Vagina (tissue), 2 donors: ENCODE measurements at places on chromosomes 4 and X.

DNA sequence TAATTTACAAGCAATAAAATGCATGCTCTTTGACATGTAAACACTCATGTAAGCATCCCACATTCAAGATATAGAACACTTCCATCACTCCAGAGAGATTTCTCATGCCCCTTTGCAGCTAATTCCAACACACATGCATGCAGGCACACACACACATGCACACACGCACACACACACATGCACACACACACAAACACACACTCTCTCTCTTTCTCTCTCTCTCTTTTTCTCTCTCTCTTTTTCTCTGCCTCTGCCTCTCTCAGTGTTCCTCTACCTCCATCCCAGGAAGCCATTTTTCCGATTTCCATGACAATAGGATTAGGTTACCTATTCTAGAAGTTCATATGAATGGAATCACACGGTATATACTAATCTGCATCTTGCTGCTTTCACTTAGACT is 11.9 kb upstream of the SOD3 start:
- no peak for DNase-seq

DNA sequence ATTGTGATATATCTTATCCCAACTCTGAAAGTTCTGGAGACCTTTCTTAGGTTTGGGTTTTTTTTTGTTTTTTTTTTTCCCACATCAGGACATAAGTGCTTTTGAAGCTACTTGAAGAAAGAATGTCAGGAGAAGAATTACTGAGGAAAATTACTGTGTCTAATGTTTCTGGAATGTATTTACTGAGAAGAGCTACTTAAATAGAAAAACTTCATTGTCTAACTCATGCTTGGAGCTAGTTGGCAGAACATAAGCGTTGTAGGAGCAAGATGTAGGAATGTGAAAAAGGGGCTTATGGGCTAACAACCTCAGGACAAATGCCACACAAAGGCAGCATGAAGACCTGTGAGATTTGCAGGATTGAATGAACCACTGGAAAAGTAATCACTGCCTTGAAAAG is 166.6 kb upstream of the GLRA2 start:
- no peak for DNase-seq

GRCh38 chr4:185916231-185916630 is 104.2 kb upstream of the SORBS2 start:
- no peak for DNase-seq

DNA sequence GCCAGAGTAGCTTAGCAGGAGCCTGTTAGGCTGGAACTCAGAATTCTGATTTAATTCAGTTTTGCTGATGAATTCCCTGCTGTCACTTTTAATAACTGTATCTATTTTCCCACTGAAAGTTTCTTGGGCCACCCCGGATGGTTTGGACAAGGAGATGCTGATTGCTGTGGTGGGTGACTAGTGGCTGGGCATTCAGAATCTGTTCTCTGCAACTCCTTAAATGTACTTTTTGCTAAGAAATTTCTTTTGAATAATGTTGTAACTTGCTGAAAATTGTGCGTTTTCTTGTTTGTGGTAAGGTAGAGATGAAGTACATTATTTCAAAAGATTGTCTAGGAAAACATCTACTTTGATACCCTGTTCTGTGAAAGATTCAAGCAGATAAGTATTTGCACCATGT is 2.4 kb downstream of the TLL1 start:
- DNase-seq, result no peak

DNA sequence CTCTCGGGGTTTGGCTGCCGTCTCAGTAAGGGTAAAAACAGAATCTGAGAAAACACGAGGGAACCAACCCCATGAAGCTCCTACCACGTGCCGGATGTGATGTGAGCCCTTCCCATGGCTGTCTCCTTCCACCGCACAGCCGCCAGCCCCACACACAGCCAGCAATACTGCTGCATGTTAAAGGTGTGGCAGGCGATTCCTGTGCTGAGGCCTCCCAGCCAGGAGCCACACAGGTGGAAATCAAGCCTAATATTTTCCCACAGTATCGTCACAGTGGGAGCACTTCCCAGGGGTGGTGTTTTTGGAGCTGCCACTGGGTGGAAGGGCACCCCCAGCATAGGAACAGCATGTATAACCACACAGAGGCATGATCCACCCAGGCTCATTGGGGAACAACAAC is 77.5 kb downstream of the SLC2A9 start:
- DNase-seq, result peak; percentile 43

- no peak for DNase-seq
These were observed 16.0 kb upstream of the TLR8 start for GRCh38 chrX:12890467-12890866.

GRCh38 chrX:1899841-1900240 is 285.0 kb downstream of the ASMT start:
- DNase-seq, result no peak

GRCh38 chr4:76361689-76362412 is 55.3 kb downstream of the STBD1 start:
- no peak for DNase-seq

DNA sequence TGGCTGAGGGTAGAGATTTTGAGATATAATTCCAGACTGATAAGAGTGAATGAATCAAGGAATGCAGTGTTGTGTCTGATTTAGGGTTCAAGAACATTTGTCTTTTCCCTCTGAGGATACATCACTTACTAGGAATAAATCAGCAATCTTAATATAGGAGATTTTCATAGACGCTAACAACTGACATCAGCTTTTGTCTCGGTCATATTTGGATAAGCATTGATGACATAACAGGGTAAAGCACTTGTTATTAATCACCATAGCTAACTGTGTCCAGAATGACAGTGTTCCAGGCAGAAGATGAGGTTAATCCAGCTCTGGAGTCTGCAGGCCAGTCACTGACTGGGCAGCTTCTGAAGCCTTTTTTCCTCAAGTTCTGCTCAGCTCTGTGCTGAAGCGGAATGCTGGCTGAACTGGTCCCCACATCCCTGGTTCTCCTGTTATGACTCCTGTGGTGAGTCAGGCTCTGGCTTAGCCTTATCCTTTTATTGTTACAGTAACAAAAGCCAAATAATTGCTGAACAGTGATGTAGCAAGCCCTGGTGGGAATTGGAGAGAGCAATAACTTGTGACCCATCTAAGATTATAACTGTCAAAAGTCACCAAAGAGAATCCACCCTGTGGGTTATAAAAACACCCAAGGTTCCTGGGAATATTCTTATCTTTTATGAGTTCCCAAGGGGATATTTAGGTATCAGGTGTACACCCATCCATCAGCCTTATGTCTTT is 41.8 kb downstream of the FNIP2 start:
- no peak for DNase-seq
